ENCODE measurements at places on chromosomes 4 and X.

- no peak for DNase-seq
These were observed at the start of gene NSUN7 for GRCh38 chr4:40749717-40750460. NSUN7 (plus strand) TSS chr4:40749955; CDS start chr4:40750694, 739 bp downstream.

GRCh38 chrX:427812-428725 lies 41.4 kb upstream of the PPP2R3B start:
- DNase-seq, result no peak

GRCh38 chr4:144574000-144574399 lies 72.0 kb upstream of the HHIP start:
- DNase-seq, result no peak

GRCh38 chr4:35511851-35512250 lies 732.5 kb downstream of the ARAP2 start:
- DNase-seq, result no peak

- no peak for DNase-seq
These were observed 16.3 kb upstream of the MAOB start for GRCh38 chrX:43898406-43899035.

DNA sequence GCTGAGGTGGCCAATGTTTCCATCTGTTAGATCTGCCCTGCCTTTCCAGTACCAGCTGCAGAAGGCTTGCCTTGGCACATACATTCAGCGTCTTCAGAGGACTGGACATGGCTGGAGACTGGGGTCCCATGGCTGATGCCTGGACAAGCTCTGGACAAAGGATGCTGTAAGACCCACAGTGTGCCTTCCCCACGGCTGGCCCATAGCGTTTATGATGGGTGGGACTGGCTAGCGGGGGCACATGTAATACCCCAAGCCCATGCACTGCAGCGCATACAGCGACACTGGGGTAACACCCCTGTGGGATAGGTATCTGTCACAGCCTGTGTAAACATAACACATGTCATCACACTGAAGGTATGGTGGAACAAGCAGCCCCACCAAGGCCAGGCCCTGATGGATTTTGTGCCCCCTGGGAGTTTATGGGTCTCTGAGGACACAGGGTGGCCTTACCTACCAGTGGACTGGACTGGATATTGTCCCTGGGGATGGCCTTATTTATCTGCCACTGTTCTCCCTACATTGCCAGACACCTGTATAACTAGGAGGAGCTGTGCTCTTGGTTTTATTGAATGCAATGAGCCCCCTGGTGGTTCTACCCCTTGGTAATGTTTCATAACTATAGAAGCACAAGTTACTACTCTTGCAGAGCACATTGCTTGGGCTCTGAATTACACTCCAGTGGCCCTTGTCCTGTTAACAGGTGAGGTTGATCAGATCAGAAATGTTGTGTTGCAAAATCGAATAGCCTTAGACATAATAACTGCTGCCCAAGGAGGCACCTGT lies 34.3 kb upstream of the TACR3 start:
- no peak for DNase-seq

DNA sequence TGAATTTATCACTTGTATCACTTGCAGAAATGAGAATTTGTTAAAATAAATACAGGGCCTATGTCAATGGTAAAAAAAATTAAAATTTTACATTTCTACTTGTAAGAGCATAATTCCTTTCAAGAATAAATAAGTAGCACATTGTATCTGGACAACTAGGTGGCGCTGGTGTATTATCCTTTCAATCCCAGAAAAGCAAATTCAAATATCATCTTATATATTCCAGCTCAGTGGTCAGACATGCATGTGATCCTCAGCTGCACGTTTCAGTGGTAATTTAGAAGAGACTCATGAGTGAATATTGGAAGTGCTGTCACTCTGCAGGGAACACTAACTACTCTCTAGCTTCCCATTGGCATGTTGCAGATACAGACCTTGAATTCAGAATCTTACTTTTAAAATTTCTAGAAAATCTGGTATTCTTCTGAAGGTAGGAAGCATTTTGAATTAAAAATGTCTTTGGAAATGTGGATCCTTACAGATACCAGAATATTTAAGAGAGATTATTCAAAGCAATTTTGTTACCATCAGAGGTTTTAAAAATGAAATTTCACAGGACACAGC lies 1414.7 kb upstream of the TENM3 start:
- peak; percentile 45 for DNase-seq

GRCh38 chr4:108005807-108006206 lies 16.1 kb downstream of the HADH start:
- DNase-seq, result no peak

DNA sequence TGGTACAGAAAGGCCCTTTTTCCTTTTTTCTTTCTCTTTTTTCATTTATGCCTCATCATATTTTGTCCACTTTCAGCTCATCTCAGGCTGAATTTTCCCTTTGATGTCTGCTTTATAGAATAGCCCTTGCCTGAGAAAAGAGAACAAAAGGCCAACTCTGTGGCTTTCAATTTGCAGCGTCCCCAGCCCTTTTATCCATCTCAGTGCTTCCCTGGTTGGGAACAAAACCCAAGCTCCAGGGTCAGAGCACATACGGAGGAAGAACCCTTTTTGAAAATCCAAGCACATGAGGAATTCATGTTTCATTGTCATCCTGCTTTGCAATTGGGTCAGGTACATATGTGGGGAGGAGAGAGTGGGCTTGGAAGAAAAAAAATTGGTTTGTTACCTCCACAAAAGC lies 47.5 kb downstream of the TMEM164 start:
- DNase-seq, result no peak

DNA sequence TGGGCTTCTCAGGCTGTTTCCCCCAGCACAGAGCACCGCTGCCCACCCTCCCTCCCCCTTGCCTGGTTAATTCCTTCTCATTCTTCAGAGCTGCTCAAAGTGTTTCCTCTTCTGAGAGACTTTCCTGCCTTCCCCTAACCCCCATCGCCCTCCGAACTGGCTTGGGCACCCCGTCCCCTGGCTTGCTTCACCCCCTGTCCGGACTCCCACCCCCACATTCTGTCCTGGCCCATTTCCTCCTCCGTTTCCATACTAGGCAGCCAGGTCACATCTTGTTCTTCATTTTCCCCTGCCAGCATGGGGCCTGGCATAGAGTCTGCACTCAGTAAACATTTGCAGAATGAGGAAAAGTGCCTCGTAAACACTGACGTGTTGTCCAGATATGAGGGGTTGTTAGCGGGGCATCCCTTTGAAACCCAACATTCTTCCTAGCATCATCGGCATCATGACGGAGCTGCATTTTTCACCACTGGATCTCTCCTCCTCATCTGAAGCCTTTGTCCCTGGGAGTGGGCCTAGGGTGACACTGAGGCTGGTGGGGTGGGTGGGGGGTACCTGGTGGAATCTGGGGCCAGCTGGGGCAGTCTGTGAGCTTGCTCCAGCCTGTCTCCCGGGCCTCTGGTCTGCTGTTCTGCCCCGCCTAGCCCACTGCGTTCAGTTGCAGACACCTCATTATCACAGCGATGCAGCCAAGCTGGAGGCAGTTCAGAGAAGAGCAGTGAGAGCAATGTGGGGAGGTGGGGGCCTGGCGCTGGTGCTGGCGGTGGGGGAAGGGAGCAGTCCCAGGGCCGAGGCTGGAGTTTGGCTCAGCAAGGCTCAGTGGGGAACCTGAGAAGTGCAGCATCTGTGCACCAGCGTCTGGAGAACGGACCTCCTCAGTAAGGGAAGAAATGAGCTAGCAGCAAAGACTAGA lies 149.4 kb upstream of the PJA1 start:
- no peak for DNase-seq

DNA sequence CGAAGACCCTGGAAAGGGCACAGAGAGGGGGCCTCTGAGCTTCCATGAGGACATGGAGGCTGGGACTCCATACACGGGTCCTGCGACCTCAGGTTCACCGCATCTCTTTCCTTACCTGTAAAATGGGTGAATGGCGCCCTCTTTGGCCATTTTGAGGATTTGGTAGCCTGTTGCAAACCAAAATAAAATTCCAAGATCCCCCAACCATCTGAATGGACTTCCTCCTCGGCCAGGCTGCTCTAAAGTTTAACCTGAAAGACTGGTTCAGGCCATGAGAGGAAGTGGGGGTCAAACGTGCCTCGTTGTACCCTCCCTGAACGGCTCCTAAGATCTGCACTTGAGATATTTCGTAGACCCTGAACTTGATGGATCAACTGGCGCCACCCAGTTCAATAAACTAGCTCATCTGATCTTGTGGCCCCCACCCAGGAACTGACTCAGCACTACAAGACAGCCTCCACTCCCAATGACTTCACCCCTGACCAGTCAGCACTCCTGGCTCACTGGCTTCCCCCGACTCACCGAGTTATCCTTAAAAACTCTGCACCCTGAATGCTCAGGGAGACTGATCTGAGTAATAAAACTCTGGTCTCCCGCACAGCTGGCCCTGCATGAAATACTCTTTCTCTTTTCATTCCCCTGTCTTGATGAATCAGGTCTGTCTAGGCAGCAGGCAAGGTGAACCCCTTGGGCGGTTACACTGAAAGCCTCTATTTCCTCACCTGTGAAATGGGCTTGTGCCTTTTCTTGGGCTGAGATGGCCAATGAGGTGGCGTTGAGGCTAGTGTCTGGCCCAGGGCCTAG lies 32.9 kb upstream of the GPR78 start:
- DNase-seq, result no peak

- no peak for DNase-seq
These were observed 34.0 kb downstream of the STARD8 start for GRCh38 chrX:68681443-68681941.

GRCh38 chr4:48315728-48316630 lies 25.4 kb upstream of the SLAIN2 start:
- peak; percentile 34 for DNase-seq

GRCh38 chr4:154611833-154612232 lies 623 bp downstream of the FGG start:
- no peak for DNase-seq

DNA sequence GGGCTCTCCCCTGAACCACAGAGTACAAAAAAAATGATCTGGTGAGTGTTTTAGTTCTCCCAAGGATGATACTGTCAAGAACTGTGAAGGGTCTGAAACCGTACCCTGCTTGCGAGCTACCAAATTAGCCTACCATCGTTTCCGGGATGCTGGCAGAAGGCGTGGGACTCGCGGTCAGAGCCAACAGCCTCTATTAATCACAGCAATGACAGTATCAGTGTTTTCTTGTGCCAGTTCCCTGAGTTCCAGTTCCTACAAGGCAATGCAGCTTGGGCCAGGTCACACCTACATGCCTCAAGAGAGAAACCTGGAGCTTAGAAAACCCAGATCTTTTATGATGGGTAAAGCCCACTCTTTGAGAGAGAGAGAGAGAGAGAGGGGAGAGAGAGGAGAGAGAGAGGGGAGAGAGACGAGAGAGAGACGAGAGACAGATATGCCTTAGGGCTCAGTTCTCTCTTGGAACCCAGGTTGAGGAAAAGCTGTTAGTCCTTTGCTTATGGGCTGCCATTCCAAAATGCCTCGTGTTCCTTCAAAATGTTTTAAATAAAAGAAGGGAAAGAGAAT lies 327.8 kb downstream of the ARHGAP10 start:
- DNase-seq, result no peak

- no peak for DNase-seq
These were observed 190.7 kb upstream of the ANK2 start for GRCh38 chr4:112858751-112859150.

DNA sequence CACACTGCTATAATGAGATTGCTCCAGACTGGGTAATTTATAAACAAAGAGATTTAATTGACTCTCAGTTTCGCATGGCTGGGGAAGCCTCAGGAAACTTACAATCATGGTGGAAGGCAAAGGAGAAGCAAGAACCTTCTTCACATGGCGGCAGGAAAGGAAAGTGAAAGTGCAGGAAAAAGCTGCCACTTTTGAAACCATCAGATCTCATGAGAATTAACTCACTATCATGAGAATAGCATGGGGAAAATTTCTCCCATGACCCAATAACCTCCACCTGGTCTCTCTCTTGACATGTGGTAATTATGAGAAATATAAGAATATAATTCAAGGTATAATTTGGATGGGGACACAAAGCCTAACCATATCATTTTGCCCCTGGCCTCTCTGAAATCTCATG lies 884.2 kb downstream of the GLUD2 start:
- no peak for DNase-seq

- DNase-seq, result no peak
These were observed 26.4 kb upstream of the FGFBP2 start for GRCh38 chr4:15989424-15989823.

DNA sequence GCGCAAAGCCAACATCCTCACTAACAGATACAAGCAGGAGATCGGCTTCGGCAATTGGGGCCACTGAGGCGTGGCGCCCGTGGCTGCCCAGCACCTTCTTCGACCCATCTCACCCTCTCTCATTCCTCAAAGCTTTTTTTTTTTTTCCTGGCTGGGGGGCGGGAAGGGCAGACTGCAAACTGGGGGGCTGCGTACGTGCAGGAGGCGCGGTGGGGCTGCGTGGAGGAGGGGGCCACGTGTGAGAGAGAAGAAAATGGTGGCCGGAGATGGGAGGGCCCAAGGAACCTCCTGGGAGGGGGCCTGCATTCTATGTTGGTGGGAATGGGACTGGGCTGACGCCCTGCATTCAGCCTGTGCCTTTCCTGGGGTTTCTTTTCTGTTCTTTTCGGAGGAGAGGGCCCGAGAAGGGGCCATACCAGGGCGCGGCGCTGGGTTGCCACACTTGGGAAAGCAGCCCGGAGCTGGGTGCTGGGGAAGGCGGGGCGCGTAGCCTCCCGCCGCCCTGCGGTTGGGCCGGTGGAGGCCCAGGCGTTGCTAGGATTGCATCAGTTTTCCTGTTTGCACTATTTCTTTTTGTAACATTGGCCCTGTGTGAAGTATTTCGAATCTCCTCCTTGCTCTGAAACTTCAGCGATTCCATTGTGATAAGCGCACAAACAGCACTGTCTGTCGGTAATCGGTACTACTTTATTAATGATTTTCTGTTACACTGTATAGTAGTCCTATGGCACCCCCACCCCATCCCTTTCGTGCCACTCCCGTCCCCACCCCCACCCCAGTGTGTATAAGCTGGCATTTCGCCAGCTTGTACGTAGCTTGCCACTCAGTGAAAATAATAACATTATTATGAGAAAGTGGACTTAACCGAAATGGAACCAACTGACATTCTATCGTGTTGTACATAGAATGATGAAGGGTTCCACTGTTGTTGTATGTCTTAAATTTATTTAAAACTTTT lies 4.5 kb downstream of the MID1IP1 start:
- peak; percentile 15 for DNase-seq

DNA sequence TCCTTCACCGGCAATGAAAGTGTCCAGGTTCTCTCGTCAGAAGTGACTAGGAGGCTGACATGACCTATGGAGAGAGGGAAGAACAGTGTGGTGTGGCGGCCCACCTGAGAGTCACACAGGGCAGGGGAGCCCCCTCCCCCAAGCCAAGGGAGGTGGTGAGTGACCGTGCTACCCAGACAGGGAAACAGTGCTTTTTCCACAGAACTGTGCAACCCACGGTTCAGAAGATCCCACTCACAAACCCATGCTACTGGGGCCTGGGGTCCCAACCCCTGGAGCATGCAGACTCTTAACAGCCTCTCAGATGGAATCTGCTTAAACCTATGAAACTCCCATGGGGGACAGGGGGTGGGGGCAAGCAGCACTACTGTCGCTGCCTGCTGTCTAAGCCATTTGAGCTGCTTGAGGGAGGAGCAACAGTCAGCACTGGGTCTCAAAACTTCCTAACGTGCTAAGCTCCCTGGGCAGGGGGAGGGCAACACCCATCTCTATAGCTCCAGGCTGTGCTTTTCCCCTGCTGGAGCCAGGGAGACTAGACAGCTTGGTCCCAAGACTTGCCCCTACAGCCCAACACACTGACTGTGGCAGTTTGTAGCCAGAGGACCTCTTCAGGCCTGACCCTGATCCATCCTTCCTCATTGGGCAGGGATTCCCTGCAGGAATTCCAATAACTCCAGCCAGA lies 850.4 kb upstream of the AADAT start:
- DNase-seq, result no peak

GRCh38 chrX:2471641-2472040 lies 29.1 kb downstream of the DHRSX start:
- DNase-seq, result no peak

All from amniotic stem cell (primary cell).